ENCODE measurements at places on chromosomes 5 and 9. TPM values are rescaled to one million over a fixed set of nuclear protein-coding genes. Genes with fewer than 3 reads are reported as not detected.

PAPPA gene
- total RNA-seq: 0.03 TPM

DNA sequence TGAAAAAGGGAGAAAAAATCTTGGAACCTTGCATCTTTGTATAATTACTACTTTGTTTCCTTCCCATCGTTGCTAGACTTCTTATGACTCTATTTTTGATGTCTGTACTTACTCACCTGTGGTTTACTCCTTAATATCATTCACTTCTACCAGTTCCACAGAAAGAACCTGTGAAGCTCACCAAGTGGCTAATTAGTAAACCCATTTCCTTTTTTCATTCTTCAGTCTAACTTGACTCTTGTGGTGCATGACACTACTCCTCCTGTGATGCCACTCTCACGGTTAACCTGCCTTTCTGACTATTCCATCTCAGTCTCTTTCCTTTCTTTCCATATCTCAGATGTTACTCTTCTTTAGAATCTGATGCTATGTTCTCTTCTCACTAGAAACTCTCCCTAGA, 14.6 kb downstream of the RECK start:
- H3K36me3 ChIP-seq: no peaks in the 10 kb centered on the region
- no peak overlapping the region for H3K27ac ChIP-seq
- H3K4me3 ChIP-seq: no peak overlapping the region
- H3K4me1 ChIP-seq: no peaks in the 10 kb centered on the region
- no peaks in the 10 kb centered on the region for H3K27me3 ChIP-seq

- no peak for DNase-seq
- H3K36me3 ChIP-seq: no peaks in the 10 kb centered on the region
- H3K4me3 ChIP-seq: no peak overlapping the region
- H3K27me3 ChIP-seq: peaks cover 3% of the 10 kb centered on the region
- H3K4me1 ChIP-seq: no peaks in the 10 kb centered on the region
Measured at GRCh38 chr9:19552282-19553105, 143.7 kb downstream of the ACER2 start.

DNA sequence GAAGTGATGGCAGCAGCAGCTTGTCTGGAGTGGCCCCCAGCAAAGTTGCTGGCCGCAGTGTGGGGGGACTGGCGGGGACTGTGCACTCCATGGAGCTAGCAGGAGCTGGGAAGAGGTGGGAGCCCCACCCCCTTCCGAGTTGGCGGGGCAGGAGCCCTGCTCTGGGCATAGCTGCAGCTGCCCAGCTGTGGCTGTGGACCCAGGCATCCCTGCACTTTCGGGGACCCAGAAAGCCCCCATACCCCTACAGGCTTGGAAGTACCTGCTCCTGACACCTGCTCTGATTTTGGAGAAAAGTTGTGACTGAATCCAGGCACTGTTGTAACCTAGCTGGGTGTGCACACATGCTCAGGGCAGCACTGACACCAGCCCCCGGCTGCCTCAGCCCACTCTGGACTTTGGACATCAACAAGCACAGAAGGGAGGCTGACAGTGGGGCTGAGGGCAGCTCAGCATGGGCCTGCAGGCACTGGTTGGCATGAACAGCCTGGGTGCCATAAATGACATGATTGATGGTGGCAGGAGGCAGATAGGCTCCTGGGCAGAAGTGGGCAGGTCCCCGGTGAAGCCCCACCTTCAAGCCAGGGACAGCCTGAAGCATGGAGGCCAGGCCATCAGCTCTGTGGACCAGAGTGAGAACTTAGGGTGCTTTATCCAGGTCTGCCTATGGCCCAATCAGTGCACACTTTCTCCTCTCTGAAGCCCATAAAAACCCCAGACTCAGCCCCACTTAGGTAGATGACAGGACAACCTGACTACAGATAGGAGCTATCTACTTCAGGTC, 12.6 kb downstream of the LMBRD2 start:
- DNase-seq: no peak
- H3K4me3 ChIP-seq: no peak overlapping the region
- peaks cover 51% of the 10 kb centered on the region for H3K36me3 ChIP-seq
- H3K27me3 ChIP-seq: no peaks in the 10 kb centered on the region
- no peaks in the 10 kb centered on the region for H3K4me1 ChIP-seq

DNA sequence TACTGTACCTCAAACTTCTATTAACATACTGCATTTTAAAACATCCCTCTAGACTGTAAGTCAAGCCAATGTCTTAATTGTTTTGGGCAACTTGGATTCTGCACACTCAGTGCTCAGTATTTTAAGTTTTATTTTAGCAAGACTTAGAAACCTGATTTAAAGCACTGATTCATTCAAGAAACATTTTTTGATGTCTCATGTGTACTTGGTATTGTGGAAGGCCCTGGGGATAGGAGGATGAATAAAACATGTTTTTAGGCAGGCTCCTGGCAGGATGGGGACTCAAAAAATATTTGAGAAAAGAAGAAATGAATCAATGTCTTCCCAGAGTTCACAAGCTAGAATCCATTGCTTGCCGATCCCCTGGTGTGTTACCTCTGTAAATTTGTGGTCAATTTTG, 334.0 kb upstream of the PUM3 start:
- H3K4me3 ChIP-seq: no peak overlapping the region
- no peaks in the 10 kb centered on the region for H3K36me3 ChIP-seq
- H3K4me1 ChIP-seq: peaks cover 7% of the 10 kb centered on the region
- no peak for DNase-seq

DNA sequence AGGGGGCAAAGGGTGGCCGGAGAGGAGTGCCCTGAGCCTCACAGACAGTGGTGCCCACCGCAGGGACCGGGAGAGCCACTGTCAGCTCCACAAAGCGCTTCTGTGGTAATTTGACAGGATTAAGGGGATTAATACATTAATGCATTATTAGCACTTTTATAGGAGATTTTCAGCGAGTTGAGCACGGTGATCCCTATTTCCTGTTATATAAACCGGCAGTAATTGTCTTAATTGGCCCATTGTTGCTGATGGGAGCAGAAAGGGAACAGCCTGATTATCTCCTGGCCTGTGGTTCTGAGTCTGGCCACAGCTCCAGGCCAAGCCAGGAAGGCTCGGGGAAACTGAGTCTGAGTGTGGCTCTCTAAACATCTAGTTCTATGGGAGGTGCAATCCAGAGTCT, 423.6 kb downstream of the CDK5RAP2 start:
- no peak overlapping the region for H3K4me3 ChIP-seq
- DNase-seq: no peak
- no peaks in the 10 kb centered on the region for H3K36me3 ChIP-seq
- no peak overlapping the region for H3K27ac ChIP-seq
- no peaks in the 10 kb centered on the region for H3K27me3 ChIP-seq

GRCh38 chr5:77101298-77101697, 14.2 kb upstream of the ZBED3 start:
- H3K36me3 ChIP-seq: no peaks in the 10 kb centered on the region
- no peak for DNase-seq
- no peak overlapping the region for H3K27ac ChIP-seq
- H3K4me1 ChIP-seq: no peaks in the 10 kb centered on the region
- H3K4me3 ChIP-seq: no peak overlapping the region

All from CD4-positive, alpha-beta T cell (primary cell).